ENCODE measurements at places on chromosomes 12 and 14.

- no peak for DNase-seq
Observed at GRCh38 chr12:75890141-75890540, 141.4 kb downstream of the PHLDA1 start.

DNA sequence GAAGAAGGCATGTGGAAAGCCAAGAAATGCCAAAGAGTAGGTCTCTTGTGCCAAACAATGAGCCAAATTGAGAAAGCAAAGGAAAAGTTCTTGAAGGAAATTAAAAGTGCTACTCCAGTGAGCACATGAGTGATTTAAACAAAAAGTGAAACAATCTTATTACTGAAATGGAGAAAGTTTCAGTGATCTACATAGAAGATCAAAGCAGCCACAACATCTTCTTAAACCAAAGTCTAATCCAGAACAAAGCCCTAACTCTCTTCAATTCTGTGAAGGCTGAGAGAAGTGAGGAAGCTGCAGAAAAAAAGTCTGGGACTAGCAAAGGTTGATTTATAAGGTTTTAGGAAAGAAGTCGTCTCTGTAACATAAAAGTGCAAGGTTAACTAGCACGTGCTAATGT lies 259.6 kb downstream of the FLRT2 start:
- DNase-seq: no peak

DNA sequence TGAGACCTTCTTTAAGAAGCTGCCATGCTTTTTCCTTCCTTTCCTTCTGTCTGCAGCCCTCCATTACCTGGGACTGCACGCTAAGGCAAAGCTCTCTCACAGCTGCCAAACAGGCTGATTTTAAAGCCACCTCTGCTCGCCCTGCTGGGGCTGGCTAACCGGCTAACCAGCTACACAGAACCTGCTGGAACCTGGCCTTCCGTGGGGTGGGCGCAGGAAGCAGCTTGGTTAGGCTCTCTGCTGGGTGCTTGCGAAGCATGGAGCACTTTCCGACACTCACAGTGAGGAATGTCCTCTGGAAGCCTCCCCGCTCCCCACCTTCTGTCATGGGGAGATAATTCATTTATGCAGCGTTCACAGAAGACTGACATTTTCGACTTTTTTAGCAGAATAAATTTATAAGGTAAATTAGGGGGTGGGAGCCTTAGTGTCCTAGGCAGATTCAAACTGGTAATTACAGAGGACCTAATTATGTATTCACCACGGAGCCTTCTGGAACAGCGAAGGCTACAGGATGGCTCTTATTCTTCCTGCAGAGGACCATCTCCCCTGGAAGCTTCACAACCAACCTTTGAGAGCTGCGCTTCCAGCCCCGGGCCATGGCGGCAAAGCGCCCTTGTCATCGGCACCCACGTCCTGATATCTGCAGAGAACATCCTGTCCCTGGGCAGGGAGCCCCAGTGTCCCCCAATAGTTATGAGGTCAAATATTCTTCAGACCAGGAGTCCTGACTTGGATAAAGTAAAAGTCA lies 12.4 kb upstream of the BCL11B start:
- DNase-seq: no peak

- DNase-seq: no peak
Observed at GRCh38 chr12:20931894-20932293, 121.4 kb downstream of the SLCO1B3 start.

GRCh38 chr14:75995372-75996041 lies 9.9 kb downstream of the IFT43 start:
- DNase-seq: no peak
